Osteocyte (in vitro differentiated cells): ENCODE measurements at places on chromosomes 5 and 9. TPM values are rescaled to one million over a fixed set of nuclear protein-coding genes. Genes with fewer than 3 reads are reported as not detected.

DNA sequence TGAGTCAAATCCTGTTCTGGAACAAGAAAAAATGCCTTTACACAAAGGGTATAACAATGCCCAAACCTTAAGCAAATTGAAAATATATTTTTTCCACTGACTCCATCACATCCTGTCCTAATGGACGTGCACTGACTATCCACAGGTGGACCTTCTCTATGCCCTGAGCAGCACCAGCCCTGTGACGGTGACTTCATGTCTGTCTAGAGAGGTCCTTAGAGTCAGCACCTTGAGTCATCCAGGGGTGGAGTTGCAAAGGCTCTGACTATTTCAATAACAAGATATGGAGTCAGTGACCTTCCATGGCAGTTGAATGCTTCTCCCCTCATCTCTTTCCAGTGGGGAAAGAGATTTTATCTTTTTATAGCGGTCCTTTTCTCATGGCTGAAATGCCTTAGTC, 78.0 kb downstream of the YIPF5 start:
- no peak for DNase-seq

Gene SCGB3A1
- total RNA-seq: not detected in 2 replicates

GRCh38 chr9:81737871-81738507, 48.6 kb upstream of the TLE1 start:
- DNase-seq: no peak

DNA sequence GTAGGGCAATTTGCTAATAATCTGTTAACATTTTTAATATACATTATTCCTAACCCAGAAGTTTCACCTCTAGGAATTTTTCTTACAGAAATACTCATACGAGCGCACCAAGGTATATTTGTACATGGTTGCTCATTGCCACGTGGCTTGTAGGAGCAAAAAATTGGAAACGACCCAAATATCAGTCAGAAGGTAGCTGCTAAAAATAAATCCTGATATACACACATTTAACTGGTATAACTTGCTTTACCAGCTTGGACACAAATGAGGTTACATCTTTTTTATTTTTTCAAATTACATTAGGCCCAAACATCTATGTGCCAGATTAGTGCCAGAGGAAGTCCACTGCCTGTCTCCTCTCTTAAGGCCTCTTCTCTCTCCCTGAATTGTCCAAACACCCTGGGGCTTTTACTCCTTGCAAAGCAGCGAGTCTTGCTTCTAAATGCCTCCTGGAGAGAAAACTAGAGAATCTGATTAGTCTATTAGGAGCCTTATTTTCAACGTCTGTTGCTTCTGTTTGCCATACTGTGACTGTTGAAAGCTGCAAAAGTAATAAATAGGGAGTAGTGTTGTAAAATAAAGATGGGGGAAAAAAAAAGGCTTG, 92.0 kb upstream of the SSBP2 start:
- DNase-seq: no peak

- no peak for DNase-seq
Measured at GRCh38 chr5:53019320-53019719, 30.2 kb downstream of the ITGA2 start.

Gene LTC4S
- 1.1 and 2.4 TPM in 2 replicates for total RNA-seq

DNA sequence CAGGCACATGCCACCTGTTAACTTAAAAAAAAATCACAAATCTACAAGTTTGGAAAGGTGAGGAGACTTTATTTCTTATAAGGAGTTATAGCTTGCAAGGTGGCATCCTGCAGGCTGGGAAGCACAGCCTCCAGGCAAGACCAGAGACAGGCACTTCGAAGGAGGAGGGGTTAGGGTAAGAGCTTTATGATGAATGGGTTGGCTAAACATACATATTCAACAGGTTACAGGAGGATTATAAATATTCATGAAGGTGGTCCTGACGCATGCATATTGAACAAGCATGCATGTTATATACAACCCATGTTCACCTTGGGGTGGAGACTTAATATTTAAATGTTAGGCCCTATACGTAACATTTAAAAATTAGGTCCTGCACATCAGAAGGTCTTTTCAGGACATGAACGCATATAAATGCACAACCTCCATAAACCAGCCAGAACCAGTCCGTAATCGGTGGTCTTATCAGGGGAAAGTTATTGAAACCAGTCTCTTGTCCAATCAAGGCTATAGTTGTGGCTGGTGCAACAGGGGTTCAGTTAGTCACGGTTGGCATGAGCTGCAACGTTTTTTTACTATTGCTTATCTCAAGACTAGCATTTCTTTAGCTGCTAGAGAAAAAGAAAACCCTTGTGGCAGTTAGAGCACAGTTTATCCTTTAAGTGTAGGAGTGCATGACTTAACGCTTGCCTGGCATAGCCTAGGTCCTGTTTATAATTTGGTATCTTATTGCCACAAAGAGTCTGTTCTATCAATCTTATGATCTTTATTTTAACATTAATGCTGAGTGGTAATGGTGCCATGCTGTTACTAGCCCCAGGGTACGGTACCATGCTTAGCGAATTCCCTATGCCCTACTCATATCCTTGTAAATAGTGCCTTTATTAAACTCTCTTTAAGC, 72.7 kb downstream of the C9orf57 start:
- no peak for DNase-seq

GRCh38 chr5:67405101-67405364, 208.4 kb upstream of the CD180 start:
- no peak for DNase-seq

Gene SPINK13
- total RNA-seq: not detected in 2 replicates

DNA sequence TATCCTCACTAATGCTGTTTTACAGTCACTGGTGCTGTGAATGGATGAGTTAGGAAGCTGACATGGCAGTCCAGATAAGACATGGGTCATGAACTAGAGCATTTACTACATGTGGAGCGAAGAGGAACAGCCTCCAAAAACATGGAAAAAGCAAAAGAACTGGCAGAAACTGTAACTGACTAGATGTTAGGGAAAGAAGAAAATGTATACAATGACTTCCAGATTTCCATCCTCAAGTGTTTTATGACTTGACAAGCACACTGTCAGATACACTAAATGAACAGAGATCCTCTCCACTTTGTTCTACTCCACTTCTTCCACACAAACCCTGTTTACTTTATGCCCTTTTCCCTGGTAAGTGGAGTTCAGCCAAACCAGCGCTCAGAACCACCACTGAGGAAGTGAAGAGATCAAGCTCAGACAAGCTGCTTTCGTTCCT, 11.5 kb downstream of the HMGCS1 start:
- no peak for DNase-seq

- no peak for DNase-seq
Measured at GRCh38 chr5:1368236-1368635, 23.3 kb upstream of the CLPTM1L start.

DNA sequence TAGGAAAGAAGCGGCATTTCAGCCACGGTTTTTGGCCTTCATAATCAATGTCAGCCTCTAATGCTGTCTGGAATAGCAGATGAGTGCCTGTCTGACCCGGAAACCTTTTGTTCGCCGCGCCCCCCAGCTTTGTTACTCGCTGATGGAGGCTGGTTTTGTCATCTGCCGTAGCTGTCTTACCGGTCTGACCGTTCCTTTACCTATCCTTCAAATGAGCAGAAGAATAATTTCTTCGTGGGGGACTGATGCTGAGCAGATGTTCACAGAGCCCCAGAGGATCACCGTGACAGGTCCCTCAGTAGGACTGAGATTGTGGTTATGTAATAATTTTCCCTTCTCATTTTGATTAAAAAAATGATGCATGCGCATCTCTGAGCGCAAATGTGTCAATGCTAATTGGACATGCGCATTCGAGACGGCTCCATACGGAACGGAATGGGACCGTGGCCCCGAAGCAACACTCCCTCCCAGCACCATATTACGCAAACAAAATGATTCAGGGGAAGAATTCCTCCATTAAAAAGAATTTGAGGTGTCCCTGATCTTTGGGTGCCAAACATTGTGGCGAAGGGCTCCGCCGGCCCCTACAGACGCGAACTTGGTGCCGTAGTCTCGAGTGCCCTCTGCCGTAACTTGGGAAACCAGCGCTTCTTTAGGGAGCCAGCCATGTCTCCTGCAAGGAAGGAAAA, 27.6 kb downstream of the TLX3 start:
- DNase-seq: no peak

DNA sequence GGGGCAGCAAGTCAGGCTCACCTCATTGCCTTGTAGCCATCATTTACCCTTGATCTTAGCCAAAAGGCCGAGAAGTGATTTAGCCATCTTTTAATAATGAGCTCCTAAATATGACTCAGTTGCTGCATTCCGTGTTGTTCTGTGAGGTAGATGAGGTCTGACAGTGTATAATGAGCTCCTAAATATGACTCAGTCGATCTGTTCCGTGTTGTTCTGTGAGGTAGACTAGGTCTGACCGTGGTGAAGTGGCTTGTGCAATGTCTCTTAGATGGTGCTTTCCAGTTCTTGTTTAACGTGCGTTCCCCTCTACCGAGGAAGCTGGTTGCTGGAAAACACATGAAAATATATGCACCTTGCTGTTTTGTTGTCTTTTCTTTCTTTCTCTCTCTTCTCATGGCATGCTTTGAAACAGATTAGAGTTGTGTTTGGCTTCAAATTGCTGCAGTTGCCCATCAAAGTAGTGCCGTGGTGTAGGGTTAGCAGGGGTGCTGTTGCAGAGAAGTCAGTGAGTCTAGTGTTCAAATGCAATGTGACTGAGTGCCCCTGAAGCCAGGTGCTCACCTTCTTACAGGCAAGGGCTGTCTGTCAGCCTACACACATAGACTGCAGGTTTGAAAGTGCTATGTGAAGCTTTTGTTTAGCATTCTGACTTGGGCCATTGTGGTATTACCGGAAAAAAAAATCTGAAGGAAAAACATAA, 118.6 kb downstream of the KDM4C start:
- no peak for DNase-seq

GRCh38 chr5:126640866-126641265, 40.1 kb downstream of the PHAX start:
- DNase-seq: no peak

GRCh38 chr9:18606281-18606680, 132.3 kb downstream of the ADAMTSL1 start:
- DNase-seq: no peak

Gene CENPP
- total RNA-seq: 11.6 and 13.1 TPM in 2 replicates

Gene SLC28A3
- total RNA-seq: not detected in 2 replicates

Gene KIF4B
- not detected in 2 replicates for total RNA-seq

- no peak for DNase-seq
Measured at GRCh38 chr9:35972093-35972492, 14.1 kb upstream of the OR2S2 start.

DNA sequence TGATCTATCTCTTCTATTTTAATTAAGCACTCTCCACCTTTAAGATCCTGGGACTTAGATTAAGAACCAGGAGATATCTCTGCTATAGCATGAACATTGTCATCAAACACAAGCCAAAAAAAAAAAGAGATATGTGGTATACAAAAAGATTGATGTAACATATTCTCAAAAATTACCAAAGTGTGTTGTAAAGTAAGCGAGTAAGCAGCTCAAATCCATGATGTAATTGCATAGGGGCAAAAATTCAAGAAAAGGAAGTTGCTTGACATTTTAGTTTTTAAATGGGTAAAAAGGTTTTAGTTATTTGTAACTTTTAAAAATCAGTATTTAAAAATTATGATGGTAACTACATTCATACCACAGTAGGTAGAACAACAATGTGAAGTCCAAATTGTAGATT, 40.7 kb downstream of the CNTRL start:
- no peak for DNase-seq

Gene RANBP17
- total RNA-seq: 15.7 and 17.5 TPM in 2 replicates

Gene BTNL8
- not detected in 2 replicates for total RNA-seq

Gene NR5A1
- total RNA-seq: not detected in 2 replicates

DNA sequence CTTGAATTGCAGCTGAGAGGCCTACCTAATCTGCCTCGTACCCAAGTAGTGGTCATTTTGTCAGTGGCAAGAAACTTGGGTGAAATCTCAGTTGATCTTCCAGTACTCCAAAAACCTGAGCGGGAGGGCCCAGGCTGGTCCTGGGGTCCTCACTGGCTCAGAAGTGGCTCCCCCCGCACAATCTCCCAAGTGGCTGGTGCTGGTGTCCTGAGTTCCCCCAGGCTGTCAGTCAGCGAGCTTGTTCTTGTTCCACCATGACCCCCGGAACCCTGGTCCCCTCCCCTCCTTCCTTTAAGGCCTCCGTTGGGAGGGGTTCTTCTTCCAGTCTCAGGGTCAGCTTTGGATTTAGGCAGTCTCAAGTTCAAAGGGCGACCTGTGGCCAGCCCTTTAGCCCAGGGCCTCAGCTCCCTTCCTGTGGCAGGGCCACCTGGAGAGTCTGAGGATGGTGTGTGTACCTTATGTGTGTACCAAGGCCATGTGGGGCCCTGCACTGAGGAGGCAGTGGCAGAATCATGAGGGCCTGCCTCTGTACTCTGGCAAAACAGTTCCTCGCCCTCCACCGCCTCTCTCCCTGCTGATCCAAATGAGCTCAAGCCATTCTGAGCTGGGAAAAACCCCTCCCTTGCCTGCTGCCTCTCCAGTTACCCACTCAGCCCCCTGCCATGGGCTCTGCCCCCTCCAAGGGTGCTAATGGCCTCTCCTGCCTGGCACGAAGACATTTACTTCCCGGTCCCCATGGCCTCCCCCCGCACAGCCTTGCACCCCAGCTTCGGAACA, 4.5 kb upstream of the DBN1 start:
- DNase-seq: no peak

Gene SHOC1
- not detected in 2 replicates for total RNA-seq

GRCh38 chr5:147708708-147709107, 73.8 kb downstream of the JAKMIP2 start:
- no peak for DNase-seq

Gene GRXCR2
- not detected in 2 replicates for total RNA-seq

Gene AIF1L
- total RNA-seq: 26.3 and 31.1 TPM in 2 replicates

GRCh38 chr5:40333459-40334241, 346.1 kb upstream of the PTGER4 start:
- no peak for DNase-seq

GRCh38 chr9:131597246-131597645, 51.9 kb downstream of the PRRT1B start:
- DNase-seq: no peak

GRCh38 chr5:61486476-61486875, 154.4 kb downstream of the ZSWIM6 start:
- no peak for DNase-seq

Gene AK6
- 29.6 and 31.0 TPM in 2 replicates for total RNA-seq

DNA sequence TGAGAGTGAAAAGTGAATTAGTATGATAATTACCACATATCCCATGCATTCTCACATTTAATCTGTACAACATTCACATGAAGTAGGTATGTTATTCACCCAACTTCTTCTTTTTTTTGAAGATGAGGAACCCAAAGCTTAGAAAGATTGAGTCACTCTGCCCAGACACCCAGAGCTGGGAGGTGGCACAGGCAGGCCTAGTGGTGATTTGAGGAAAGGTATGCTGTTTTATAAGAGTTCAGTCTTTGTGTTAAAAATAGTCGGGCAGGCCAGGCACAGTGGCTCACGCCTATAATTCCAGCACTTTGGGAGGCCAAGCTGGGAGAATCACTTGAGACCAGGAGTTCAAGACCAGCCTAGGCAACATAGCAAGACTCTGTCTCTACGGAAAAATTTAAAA, 285.3 kb downstream of the NR3C1 start:
- DNase-seq: no peak

Gene ZBTB5
- total RNA-seq: 16.3 and 17.6 TPM in 2 replicates

DNA sequence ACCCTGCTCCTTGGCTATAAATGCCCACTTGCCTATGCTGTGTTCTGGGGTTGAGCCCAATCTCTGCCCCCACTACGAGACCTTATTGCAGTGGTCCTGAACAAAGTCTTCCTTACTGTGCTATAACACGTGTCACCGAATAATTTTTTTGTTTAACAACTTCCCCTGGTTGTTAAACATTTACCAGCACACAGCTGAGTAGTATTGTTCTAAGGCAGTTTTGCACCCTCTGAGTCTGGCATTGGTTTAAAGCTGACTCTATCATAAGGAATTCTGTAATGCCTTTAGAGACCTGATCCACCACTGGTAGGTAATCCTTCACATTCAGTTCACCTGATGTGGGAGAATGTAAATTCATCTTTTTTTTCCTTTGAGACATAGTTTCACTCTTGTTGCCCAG, 25.6 kb upstream of the ANKRD31 start:
- no peak for DNase-seq

Gene CARTPT
- not detected in 2 replicates for total RNA-seq
